NCI-H2107 (cell line): ENCODE measurements at places on chromosomes 3 and 15.

GRCh38 chr3:35929158-35929557 is 289.8 kb downstream of the ARPP21 start:
- DNase-seq, result no peak

DNA sequence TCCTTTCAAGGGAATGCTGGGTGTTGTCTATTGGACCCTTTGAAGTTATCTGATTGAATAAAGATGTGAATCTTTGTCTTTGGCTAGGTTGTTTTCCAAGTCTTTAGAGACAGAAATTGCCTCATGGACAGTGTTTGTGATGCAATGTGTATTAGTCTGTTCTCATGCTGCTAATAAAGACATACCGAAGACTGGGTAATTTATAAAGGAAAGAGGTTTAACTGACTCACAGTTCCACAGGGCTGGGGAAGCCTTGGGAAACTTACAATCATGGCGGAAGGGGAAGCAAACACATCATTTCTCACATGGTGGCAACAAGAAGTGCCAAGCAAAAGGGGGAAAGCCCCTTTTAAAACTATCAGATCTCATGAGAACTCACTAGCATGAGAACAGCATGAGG is 88.8 kb upstream of the PLXND1 start:
- DNase-seq, result no peak

GRCh38 chr15:69454953-69455352 is 2.3 kb downstream of the RPLP1 start:
- no peak for DNase-seq

DNA sequence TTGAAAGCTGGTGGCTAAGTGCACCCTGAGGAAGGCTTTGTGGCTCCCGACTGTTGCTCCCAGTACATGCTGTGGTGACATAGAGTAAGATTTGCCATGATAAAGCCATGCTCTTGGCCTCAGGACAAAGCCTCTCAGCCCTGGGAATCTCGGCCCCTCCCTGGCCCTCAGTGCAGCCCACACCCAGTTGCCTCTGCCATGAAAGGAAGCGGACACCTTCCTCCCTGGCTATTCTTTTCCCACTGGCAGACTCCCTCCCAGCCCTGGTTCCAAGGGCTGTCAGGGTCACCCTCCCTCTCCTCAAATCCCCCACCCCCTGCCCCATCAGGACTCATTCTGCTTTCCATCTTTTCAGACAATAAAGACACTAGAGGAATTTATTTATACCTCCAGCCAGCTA is 119.8 kb upstream of the NEO1 start:
- DNase-seq, result no peak

GRCh38 chr3:89165636-89166263 is 58.3 kb downstream of the EPHA3 start:
- DNase-seq, result no peak

DNA sequence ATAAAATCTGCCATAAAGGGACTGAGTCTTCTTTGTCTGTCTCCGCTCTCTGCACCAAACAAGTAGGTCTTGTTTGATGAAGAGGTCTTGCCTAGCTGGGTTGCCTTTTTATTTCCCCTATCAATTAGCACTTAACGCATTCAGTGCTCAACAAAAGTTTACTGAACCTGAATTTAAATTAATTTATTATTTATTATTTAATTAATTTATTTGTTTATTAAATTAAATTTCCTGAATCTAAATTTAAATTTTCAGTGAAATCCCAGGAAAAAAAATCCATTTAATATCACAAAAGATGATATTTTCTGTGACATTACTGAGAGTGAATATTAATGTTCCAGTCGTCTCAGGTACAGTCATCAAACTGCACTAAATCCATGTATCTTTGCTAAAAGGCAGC is 164.9 kb upstream of the AGTR1 start:
- no peak for DNase-seq

DNA sequence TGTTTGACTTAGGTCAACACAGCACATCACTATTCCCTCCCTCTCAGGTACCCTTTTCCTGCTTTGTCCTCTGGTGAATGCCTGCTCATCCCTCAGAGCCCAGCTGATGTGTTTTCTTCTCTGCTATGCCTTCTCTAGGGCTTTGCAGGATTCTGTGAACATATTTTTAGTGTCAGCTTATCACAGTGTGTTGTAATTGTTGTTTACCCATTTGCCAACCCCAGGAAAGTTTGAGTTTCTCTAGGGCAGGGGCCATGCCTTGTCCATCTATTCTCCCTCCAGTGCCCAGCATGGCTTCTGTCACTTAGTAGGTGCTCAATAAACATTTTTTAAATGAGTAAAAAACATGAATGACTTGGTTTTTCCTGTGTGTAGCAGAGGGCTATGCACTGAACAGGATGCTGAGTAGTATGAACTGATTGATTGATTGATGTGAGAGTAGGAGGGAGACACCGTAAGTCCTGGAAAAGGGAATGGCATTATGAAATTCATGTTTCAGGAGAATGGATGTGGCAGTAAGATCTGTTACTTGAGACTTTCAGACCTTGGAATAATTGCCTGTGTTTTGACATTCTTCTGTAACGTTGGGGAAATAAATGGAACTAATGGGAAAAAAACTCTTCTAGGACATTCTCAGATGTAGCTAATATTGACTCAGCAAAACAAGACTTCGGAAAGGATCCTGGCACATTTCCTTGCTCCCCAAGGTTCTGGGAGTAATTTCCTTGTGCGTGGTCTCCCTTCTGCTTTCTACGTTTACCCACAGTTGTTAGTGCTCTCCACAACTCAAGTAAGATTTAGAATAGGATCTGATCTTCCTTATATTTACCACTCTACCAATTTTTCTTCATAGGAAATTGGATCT is 267.3 kb upstream of the TBL1XR1 start:
- no peak for DNase-seq

- DNase-seq, result no peak
Measured at GRCh38 chr3:194686816-194687637, 1.3 kb downstream of the FAM43A start.

- DNase-seq, result no peak
Measured at GRCh38 chr15:101723171-101723873, 951 bp downstream of the TARS3 start.

- DNase-seq, result no peak
Measured at GRCh38 chr3:182905623-182906022, 74.7 kb downstream of the DCUN1D1 start.

- DNase-seq, result no peak
Measured at GRCh38 chr3:27596334-27596841, 112.2 kb upstream of the SLC4A7 start.

DNA sequence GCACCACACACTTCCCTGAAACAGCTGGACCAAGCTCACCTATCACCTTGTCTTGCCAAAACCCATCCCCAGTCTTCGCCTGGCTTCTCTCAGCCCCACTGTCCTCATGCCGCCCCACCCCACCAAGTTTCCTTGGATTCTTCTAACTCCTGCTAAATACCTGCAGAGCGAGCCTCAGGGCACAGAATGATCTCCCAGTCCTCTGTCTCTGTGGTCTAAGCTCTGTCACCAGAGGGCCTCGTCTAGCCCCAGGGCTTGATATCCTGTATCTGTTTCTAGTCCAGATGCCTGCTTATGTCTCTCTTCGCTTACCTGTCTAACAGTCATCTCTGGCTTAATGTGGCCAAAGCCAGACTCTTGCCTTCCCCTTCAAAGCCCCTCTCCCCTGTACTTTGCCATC is 9.7 kb downstream of the CCDC12 start:
- no peak for DNase-seq

DNA sequence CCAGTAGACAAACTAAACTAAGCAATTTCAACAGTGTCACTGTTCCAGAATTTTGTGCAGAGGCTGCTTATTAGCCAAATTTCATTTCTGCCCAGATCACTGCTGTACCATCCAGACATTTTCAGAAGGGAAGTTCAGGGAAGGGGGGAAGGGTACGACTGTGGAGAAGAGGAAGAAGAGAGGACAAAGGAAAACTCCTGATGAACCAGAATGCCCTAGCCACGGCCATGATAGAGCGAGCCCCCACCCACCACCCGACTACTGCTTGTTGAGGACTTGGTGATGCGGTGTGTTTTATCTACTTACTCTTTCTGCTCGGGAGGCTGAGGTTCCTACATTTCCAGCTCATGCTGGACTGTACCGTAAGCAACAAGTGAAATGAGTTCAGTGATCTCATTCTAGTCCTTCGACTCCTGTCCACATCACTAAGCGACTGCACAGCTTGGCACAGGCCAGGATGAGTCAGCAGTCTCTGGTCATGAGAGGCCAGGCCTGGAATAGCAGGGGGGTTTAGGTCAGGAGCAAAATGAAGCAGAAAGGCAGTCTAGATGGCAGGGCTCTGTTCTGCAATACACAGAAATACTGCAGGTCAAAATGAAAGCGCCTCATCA is 330.8 kb downstream of the TIGIT start:
- DNase-seq, result no peak

DNA sequence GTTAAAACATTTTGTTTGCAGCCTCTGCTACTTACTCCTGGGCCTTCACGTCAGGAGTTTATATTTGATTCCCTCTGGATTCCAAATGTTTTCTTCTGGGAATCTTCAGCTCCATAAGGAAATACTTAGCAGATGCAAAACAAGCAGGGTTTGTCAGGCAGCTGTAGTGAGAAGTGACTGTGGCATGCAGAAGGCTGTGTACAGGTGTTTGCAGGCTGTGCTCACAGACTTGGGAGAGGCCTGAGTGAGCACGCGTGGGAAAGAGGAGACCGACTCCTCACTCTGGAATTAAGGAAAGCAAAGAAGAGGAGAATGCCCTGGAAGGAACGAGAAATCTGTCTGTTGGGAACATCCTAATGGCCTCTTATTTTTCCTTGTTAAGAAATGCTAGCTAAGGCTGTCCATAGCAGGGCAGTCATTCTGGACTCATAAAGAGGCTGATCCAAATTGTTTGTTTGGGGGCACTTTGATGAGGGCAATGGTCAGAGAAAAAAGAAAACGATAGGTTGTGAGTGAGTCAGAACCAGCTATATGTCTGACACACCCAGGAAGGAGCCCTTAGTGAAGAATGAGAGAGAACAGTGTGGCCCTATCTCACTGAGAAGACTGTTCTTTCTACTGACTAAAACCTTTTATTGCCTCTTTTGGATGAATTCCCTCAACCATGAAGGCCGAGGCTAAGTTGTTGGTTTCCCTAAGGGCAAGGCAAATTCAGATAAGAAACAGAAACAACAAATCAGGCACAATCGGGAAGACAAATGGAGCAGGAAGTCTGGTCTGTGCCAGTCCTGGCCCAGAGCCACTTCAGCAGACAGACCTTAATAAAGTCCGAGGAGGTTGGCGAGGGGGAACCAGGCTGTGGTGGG is 82.6 kb downstream of the TGFBR2 start:
- DNase-seq, result no peak

- DNase-seq, result no peak
Measured at GRCh38 chr15:59924812-59925522, 79.1 kb upstream of the FOXB1 start.

DNA sequence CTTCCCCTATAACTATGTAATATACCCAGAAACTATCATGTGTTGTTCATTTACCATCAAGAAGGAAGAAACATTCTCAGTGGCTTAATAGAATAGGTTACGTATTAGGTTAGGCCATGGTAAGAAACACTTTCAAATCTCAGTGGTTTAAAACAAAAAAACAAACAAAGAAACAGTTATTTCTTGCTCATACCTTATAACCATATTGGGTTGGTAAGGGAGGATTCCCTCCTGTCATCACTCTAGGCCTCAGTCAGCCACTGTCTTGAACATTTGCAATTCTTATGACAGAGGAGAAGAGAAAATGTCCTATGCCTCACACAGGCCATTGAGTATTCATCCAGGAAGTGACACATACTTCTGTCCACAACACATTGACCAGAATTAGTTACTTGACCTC is 727.7 kb upstream of the NECTIN3 start:
- DNase-seq, result no peak

DNA sequence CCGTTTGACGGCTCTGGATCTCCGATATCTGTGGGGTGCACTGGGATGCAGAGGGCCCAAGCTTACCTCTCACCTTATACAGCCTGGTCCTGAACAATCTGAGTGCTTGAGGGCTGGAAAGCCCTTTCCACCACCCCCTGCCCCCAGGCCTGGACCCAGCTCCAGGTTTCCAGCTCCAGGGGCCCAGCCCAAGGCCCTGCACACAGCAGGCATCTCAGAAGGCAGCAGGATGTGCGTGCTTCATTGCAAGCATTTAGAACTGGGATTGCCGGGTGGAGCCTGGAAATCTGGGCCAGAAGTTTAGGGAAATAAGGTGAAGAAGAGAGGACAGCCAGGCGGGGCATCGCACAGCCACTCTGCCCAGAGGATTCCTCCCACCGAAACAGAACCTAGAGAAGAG is 25.6 kb downstream of the CCDC33 start:
- DNase-seq, result no peak

DNA sequence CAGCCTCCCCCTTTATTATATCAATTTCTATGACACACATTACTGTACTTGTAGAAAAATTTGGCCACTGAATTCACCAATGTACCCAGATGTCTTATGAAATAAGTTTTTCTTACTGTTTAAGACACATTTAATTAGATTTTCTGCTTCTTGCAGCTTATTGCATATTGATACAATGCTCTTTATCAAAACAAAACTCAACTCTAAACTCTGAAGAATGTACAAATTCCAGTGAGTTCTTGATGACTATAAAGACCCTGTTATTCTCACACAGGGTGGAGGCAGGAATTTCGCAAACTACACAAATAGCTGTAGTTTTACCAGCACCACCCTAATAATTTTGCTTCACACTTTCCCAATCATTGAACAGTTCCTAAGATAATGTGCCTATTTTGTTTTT is 22.0 kb downstream of the CMTM6 start:
- no peak for DNase-seq

DNA sequence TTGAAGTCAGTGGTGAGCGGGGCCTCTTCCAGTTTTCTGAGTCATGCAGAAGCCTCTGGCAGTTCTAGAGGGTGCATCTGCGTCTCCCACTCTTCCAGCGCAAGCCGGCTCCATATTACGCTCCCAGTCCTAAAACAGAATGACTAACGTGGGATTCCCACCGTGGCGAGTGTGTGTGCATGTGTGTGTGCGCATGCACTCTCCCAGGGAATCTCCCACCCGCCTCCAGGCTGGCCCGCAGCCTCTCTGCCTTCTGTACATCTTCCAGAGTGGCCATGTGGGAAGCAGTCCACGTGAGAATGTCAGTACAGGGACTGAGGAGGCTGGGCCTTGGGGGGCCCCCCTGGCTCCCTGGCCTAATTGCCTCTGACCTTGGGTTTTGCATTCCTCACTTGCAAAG is 87.7 kb downstream of the LSM3 start:
- no peak for DNase-seq

- no peak for DNase-seq
Measured at GRCh38 chr3:89506462-89507103, 399.2 kb downstream of the EPHA3 start.

GRCh38 chr15:47027322-47027946 is 689.9 kb upstream of the SEMA6D start:
- DNase-seq, result no peak
